Spinal cord (tissue), 10 donors: ENCODE measurements at places on chromosomes 12 and 14. TPM values are rescaled to one million over a fixed set of nuclear protein-coding genes. Genes with fewer than 3 reads are reported as not detected.

The KLHDC1 gene
- polyA plus RNA-seq, result 4.7 TPM

The ABCD2 gene
- 6.2 TPM for polyA plus RNA-seq

The SIX4 gene
- polyA plus RNA-seq, result 2.6 TPM

The PLXNC1 gene
- polyA plus RNA-seq, result 27.6 TPM

The GPR68 gene
- polyA plus RNA-seq, result 6.4 TPM

The RIPK3 gene
- 1.4 TPM for polyA plus RNA-seq

The SYT1 gene
- 95.2 TPM for polyA plus RNA-seq

The BHLHE41 gene
- 61.6 TPM for polyA plus RNA-seq

The KRT71 gene
- 0.35 TPM for polyA plus RNA-seq

The ANO2 gene
- 7.5 TPM for polyA plus RNA-seq

The NELL2 gene
- polyA plus RNA-seq, result 149 TPM

The HRK gene
- polyA plus RNA-seq, result 3.0 TPM

The FBRSL1 gene
- polyA plus RNA-seq, result 92.5 TPM

The RNASE2 gene
- 1.1 TPM for polyA plus RNA-seq

The SYCP3 gene
- polyA plus RNA-seq, result 2.1 TPM

The CLEC9A gene
- not detected for polyA plus RNA-seq

The HOXC6 gene
- 111 TPM for polyA plus RNA-seq

The DEGS2 gene
- 7.4 TPM for polyA plus RNA-seq

The CLEC12A gene
- polyA plus RNA-seq, result 0.75 TPM

The TECPR2 gene
- polyA plus RNA-seq, result 43.3 TPM
